NCI-H1092 treated with DMSO at 0.1 percent for 48 hours (cell line): ENCODE measurements at places on chromosomes 4 and X.

GRCh38 chr4:16764622-16765021 lies 133.8 kb downstream of the LDB2 start:
- DNase-seq: no peak

DNA sequence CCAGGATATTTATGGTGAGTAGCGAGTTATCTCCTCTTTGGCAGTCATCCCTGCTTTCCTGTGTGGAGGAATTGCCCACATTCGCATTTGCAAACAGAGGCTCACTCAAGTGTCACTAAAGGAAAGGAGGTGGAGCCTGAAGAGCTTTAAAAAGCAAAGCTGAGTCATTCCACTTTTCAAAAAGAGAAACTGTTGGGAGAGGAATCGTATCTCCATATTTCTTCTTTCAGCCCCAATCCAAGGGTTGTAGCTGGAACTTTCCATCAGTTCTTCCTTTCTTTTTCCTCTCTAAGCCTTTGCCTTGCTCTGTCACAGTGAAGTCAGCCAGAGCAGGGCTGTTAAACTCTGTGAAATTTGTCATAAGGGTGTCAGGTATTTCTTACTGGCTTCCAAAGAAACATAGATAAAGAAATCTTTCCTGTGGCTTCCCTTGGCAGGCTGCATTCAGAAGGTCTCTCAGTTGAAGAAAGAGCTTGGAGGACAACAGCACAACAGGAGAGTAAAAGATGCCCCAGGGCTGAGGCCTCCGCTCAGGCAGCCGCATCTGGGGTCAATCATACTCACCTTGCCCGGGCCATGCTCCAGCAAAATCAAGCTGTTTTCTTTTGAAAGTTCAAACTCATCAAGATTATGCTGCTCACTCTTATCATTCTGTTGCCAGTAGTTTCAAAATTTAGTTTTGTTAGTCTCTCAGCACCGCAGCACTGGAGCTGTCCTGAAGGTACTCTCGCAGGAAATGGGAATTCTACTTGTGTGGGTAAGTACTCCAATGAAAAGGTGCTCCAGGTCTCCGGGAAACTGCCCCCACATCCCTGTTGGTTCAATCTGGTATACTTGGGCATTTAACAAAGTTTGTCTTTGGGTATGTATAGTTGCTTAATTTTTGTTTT lies at the start of gene EGF:
Gene EGF, plus strand, starts transcription at position 178 of the 890 bp plus-strand sequence. Its CDS starts 453 bp downstream, at position 631.
- no peak for DNase-seq

DNA sequence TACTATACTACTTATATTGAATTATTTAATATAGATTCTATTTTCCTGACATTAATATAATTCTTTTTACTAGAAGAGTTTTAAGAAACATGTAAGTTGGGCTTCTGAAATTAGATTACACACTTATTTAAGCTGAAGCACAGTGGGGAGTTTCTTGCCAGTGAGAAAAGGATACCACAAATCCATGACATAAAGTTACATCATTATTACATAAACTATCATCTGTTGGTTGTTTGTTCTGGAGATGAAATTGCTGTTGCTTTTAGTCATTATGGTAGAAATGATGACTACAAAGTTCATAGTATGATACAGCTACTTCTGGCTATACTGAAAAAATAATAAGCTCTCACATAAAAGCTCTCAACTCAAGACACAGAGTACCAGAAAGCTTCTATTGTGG lies 880.4 kb downstream of the PCDH18 start:
- DNase-seq: no peak

GRCh38 chr4:126405369-126405982 lies 1090.7 kb downstream of the FAT4 start:
- DNase-seq: peak; percentile 6

- no peak for DNase-seq
Observed at GRCh38 chr4:40196724-40197281, at the start of gene RHOH. TSS of gene RHOH (plus strand) at chr4:40197031. CDS start at chr4:40243387, 46,356 bp downstream.

- peak; percentile 74 for DNase-seq
Observed at GRCh38 chr4:102760645-102761295, at the start of gene MANBA. TSS of gene MANBA (minus strand) at chr4:102760968. CDS start at chr4:102760894, 74 bp downstream.

- DNase-seq: peak; percentile 68
Observed at GRCh38 chr4:110196871-110197528, 1.4 kb downstream of the ELOVL6 start.

DNA sequence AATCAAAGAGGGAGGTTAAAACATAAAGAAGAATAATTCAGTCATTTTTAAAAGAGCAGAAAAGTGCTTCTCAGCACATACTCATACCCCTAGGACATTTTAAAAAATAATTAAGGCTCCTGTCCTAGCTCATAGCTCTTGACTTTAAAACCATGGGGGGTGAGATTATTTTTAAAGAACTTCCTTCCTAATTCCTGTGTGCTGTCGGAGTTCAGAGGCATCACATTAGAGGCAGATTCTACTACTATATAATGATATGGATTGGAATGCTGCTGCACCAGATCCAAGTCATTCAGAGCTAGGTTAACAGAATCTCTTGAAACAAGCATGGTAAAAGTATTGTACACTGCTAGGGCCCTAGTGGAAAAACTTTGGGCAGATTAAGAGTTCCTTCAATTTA lies 456.5 kb upstream of the ADGRL3 start:
- DNase-seq: no peak

GRCh38 chr4:39950861-39951481 lies 26.7 kb downstream of the PDS5A start:
- DNase-seq: no peak

GRCh38 chr4:170853422-170854021 lies 763.8 kb upstream of the AADAT start:
- peak; percentile 2 for DNase-seq

DNA sequence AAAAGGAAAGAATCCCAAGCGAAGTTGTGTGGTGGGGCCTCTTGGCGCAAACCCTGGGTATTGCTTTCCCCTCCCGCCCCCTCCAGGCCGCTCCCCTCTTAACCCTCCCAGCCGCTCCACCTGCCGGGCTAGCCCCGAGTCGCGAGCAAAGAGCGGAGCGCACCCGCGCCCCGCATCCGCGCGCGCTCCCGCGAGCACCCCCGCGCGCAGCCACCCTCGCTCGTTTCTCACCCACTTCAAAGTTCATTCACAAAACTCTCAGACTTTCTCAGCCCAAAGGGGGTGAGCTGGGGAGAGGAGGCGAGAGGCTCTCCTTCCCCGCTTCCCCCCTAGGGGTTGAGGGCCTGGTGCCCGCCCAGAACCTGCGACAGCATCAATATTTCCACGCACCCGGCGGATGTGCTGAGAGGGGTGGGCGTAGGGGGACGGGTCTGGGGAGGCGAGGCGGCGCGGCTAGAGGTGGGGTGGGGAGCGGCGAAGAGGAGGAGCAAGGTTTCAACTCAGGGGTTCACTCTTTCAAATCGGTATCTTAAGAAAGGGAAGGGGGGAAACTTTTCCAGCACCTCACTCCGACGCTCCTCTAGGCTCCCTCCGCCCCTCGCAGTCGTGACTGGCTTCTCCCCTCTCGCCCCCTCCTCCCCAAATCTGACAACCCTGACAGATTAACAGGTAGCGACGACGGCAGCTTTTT lies 1.8 kb downstream of the MAML3 start:
- DNase-seq: peak; percentile 87

- peak; percentile 42 for DNase-seq
Observed at GRCh38 chr4:13543839-13544605, at the start of gene NKX3-2. TSS of gene NKX3-2 (minus strand) at chr4:13544508. CDS start at chr4:13544414, 94 bp downstream.

DNA sequence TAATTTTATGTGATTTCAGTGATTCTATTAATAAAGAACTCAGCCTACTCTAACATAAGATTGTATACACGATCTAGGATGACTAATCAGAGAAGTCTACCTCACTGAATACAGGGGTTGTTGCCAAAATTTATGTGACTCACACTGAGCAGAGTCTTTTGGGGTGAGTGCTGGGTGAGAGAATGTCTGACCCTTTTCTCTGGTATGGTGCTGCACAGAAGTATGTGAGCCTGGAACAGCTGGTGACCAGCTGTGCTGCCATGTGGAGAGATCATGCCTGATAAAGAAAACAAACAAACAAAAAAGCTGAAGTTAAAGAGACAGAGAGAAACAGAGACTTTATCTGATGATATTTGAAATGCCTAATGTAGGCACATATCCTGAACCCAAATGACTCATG lies 618.1 kb upstream of the GRIA3 start:
- no peak for DNase-seq

- DNase-seq: no peak
Observed at GRCh38 chr4:182113779-182114178, 129.4 kb upstream of the TENM3 start.

- no peak for DNase-seq
Observed at GRCh38 chr4:128630871-128631270, 178.6 kb upstream of the JADE1 start.
